ENCODE measurements at places on chromosomes 4 and X.

- no peak for DNase-seq
Measured at GRCh38 chr4:189769131-189769530, 171.5 kb upstream of the FRG1 start.

DNA sequence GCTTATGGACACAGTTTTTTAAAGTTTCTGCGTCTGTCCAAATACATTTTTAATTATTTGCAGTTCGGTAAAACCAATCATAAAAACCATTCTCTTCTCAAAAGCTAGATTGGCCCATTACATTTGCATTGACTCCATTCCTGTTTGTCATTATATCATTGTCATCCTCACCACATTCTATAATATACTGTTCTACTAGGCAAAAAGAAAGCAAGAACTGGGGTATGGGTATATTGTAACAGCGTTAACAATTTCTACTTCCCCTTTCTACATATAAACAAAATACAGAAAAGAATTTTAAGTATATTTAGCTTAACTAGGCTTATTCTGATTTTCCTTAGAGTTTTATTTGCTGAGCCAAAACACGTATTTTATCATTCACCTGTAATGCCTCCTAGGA lies 91.8 kb downstream of the RAP1GDS1 start:
- DNase-seq, result no peak

DNA sequence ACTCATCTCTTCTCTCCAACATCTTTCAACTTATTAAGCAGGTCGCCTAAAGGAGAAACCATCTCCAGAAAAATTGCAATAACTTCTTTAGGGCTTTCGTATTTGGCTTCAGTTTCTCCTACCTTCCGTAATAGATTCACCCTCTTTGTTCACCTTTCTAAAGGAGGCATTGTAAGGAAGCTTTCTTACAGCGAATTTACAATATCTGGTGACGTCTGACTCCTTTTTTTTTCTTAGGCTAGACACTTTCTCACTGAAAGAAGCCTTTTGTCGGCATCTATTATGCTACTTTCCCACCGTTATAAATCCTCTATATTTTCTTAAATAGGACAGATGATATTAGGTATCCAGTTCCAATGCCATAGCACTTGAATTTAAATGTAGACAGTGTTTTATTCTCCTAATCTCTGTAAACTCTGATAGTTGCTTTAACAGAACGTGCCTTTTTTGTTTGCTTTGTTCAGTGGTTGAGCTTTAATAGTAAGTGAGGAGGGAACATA lies 302.4 kb downstream of the IL1RAPL1 start:
- DNase-seq, result no peak

DNA sequence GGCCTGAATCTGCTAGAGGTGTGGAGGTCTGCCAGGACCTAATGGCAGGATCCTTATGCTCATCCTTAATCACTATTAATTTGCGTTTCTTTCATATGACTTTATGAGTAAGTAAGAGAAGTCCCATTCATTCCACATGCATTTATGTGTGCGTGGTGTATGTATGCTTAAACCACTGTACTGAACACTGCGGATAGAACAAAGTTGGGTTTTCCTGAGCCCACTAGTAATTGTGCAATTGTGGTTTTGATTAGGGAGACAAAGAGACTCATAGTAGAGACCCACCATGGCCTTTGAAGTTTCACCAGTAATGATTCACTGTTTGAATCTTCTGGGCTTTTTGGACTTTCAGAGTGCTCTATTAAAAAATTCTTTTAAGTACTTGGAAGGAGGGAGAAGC lies 498.5 kb upstream of the DIPK2B start:
- DNase-seq, result no peak

DNA sequence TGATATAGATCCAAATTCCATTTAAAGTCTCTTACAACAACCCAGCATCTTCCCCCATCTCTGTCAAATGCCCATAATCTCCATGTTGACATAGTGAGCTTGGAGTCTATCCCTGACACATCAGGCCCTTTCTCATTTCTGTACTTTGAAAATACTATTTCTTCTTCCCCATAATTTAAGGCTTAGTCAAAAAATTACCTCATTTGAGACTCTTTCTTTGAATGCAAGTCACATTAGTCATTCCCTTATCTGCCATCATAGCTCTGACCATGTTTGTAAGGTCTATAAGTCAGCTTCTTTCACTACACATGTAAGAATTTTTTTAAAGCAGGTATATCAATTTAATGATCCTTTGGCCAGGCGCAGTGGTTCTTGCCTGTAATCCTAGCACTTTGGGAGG lies 99.9 kb downstream of the DDX60 start:
- no peak for DNase-seq

GRCh38 chr4:8328866-8329559 lies 59.5 kb downstream of the HTRA3 start:
- DNase-seq, result no peak

- no peak for DNase-seq
Measured at GRCh38 chr4:149718500-149718899, 97.1 kb downstream of the IQCM start.

DNA sequence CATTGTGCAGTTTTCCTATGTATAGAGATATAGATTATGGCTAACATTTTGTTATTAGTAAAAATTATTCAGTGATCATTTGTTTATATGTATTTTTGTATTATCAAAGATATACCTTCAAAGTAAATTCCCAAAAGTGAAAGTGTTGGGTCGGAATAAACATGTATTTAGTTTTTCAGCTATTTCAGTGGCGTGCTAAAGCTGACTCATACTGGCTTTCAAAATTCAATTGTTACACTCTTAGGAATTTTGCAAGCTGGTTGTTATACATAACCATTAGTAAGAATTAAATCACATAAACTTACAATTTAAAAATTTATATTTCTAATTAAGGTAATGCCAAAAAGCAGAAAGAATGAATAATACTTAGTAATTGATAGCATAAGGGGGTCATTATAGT lies 288.4 kb upstream of the NRK start:
- DNase-seq, result no peak

DNA sequence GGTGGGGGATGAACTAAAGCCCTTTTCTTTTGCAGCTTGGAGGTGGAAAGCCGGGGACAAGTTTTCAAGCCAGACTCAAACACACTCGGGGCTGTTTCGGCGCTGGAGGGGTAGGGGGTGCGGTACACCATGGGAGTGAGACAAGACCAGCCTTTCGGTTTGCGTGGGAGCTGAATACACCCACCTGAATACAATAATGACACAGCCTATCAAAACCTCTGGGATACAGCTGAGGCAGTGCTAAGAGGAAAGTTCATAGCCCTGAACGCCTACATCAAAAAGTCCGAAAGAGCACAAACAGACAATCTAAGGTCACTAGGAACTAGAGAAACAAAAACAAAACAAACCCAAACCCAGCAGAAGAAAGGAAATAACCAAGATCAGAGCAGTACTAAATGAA lies 163.3 kb downstream of the ATRX start:
- no peak for DNase-seq

DNA sequence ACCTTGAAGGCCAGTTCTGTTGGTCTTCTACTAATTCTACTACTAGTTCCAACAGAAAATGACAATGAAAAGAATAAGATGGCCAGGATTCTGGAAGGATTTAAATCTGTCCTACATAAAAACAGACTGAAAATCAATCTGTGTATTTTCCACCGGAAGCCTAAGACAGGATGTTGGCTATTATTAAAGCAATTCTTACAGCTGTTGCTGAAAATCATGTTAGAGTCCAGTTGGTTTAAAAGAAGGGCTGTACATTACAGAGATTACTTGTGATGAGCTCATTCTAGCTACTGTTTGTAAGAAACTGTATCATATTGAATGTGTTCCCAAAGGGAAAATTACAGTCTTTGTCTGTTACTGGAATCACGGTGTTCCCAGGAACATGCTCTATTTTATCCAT lies 54.8 kb upstream of the MAGEB16 start:
- DNase-seq, result no peak

GRCh38 chrX:39542316-39542715 lies 555.4 kb downstream of the BCOR start:
- DNase-seq, result no peak

- DNase-seq, result no peak
Measured at GRCh38 chrX:18558799-18559198, 113.1 kb downstream of the RS1 start.

GRCh38 chrX:101419489-101419888 lies 11.5 kb downstream of the HNRNPH2 start:
- no peak for DNase-seq

DNA sequence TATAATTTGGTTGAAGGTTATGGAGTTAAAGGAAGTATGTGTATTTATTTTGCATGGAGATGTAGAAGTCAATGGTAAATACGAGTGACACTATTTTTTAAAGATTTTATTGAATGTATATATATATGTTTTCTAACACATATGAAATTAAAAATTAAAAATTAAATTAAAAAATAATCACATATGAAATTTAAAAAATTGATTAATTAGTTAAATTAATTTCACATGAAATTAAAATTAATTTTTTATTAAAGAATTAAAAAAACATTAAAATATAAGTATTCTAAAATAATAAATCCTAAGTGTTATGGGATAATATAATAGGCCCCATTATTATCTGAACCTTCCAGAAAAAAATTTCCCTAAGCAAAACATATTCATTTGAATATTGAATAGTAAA lies 1163.5 kb downstream of the ARAP2 start:
- DNase-seq, result no peak

DNA sequence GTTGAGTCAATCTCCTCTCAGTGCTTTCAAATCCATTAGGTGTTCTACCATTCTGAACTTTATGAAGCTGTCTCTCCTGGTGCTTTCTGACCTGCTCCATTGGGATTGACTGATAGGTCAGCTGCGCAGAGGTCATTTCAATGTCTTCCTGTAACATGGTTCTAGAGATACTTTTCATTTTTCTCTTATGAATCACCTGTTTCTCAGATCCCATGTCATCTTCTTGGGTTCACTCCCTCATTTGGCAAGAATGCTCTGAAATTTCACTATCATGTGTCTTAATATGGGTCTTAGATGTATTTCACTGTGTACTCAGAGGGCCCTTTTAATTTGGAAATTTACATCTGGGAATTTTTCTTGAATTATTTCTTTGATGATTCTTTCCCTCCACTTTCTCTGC lies 13.8 kb upstream of the PGM2 start:
- DNase-seq, result no peak

GRCh38 chr4:80611678-80611979 lies 276.1 kb downstream of the CFAP299 start:
- no peak for DNase-seq

GRCh38 chr4:76434901-76435527 lies at the start of gene SHROOM3:
TSS of gene SHROOM3 (plus strand) at chr4:76435229. CDS start at chr4:76436053, 824 bp downstream.
- DNase-seq, result no peak

- DNase-seq, result no peak
Measured at GRCh38 chr4:114366368-114366767, 232.2 kb upstream of the UGT8 start.

DNA sequence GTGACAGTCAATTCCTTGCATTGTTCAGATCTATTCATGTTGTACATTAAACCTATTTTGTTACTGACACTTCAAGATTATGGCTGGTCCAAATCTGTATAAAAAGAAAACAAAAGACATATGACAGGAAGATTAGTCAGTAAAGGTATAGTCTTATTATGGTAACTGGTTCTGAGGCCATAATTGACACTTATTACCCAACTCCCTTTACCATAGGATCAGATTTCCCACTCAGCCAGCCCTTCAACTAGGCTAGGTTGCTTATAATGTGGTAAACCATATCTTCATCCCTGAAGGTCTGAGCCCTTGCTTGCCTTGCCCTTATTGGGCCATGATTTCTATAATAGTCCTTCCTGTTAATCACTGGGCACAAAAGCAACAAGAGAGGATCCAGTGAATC lies 289.6 kb downstream of the CXXC4 start:
- DNase-seq, result no peak

DNA sequence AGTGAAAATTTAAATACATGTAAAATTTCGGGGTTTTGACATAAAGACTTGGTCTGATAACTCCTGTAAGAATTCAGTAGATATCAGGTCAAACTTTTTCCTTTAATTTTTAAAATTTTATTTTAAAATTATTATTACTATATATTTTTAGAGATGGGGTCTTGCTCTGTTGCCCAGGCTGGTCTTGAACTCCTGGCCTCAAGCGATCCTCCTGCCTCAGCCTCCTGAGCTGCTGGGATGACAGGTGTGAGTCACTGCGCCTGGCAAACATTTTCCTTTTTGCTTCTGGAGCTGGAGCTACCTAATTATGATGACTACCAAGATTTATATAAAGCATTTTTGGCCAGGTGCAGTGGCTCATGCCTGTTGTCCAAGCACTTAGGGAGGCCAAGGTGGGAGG lies 37.3 kb downstream of the KLHL15 start:
- no peak for DNase-seq

- DNase-seq, result no peak
Measured at GRCh38 chr4:33090910-33091309, 2370.7 kb downstream of the PCDH7 start.

GRCh38 chrX:34332334-34332733 lies 200.2 kb upstream of the FAM47A start:
- no peak for DNase-seq

DNA sequence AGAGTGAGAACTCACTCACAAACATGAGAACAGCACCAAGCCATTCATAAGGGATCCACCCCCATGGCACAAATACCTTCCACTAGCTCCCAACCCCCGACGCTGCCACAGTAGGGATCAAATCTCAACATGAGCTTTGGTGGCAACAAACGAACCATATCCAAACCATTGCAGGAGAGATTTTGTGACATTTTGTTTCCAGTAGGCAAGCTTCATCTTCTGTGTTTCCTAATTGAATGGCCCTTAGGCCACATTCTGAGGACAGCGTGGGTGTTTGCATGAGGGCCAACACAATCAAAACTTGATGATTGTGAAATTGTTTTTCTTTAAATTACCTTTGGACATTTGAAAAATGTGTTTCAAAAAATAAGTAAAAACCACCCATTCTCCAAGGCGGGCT lies 102.6 kb upstream of the LNX1 start:
- no peak for DNase-seq

- DNase-seq, result no peak
Measured at GRCh38 chr4:53152467-53152866, 213.4 kb downstream of the SCFD2 start.

DNA sequence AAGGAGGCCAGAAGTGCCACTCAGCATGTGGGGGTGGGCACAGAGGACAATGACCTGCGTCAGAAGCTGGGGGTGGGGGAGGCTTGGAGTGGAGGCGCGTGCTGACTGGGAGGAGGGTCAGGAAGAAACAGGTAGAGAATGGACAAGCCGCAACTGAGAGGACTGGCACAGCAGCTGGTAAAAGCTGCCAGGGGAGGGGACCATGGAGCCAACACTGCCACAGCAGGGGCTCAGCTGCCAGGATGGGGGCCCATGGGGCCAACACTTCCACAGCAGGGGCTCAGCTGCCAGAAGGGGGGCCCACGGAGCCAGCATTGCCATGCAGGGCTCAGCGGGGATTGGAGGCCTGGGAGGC lies 19.1 kb downstream of the RNF212 start:
- no peak for DNase-seq

GRCh38 chr4:184099000-184099399 lies 118.7 kb downstream of the ENPP6 start:
- DNase-seq, result no peak

DNA sequence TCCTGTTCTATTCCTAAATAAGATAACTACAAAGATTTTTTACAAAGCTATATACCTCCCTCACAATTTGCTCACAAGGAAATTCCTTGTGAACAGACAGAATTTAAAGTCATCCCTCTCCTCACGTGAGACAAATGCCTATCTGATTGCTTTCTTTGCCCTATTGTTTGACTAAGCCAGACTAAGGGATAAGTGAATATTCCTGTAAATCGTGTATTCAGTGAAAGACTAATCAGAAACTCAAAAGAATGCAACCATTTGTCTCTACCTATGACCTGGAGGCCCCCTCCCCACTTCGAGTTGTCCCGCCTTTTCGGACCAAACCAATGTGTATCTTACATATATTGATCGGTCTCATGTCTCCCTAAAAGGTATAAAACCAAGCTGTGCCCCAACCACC lies 15.3 kb upstream of the ZBTB33 start:
- no peak for DNase-seq

All from activated gamma-delta T cell (primary cell).